Right atrium auricular region (tissue), 2 donors: ENCODE measurements at places on chromosomes 12 and 14. TPM values are rescaled to one million over a fixed set of nuclear protein-coding genes. Genes with fewer than 3 reads are reported as not detected.

- no peak for DNase-seq
Measured at GRCh38 chr12:98136544-98136943, 378.8 kb upstream of the TMPO start.

Gene CAPS2
- 7.3 TPM for total RNA-seq

GRCh38 chr12:70754330-70754741, 117.1 kb upstream of the PTPRB start:
- DNase-seq, result no peak

Gene KRT85
- not detected for total RNA-seq

Gene RNU4-1
- total RNA-seq, result not detected

Gene KLRC1
- total RNA-seq, result not detected

DNA sequence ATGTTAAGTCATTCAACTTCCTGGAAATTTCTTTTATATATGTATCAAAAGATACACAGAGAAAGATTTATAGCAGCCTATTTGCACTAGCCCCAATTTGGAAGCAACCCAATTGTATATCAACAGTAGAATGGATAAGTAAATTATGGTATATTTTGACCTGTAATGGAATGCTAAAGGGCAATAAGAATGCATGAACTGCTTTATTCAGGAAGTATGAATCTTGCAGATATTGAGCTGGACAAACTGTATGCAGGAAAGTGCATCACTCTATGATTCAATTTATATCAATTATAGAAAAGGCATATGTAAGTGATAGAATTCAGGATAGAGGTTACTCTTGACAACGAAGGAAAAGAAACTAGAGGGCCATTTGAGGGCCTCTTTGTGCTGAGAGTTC, 913.1 kb upstream of the FBXO33 start:
- DNase-seq, result no peak

- DNase-seq, result no peak
Measured at GRCh38 chr12:53222806-53223261, 9.2 kb downstream of the RARG start.

DNA sequence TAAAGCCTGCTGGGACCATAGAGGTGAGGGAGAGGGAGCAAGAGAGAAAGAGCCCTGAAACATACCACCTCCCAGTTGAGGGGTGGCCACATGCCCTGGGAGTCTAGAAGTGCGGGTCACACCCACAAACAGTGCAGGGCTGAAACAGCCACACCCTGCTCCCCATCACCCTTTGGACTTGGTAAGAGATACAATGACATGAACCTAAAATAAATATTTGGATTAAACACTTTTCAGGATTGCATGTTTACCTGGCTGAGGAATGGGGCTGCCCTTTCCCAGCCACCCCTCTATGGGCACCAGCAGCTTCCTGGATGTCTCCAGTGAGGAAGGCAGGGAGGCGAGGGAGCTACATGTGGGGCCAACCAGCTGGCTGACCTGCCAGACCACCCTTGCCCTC, 39.0 kb upstream of the TC2N start:
- no peak for DNase-seq

Gene LMO3
- total RNA-seq, result 8.2 TPM

DNA sequence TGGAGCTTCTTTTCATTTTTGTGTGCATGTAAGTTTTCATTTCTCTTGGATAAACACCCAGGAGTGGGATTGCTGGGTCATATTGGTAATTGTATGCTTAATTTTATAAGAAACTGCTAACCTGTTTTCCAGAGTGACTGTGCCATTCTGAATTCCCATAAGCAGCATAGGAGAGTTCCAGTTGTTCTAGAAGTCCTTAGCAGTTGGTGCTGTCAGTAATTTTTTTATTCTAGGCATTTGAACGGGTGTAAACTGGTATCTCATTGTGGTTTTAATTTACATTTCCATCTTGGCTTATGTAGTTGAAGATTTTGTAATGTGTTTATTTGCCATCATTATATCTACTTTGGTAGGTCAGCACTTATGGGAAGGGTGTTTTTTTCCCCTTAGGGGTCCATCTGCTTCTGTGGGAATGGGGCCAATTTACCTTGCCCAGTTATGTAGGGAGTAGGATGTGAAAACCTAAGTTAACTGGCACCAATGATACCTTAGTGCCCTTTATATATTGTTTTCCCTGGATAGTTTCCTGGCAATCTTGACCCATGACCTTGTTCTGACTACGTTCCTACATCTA, 202.9 kb downstream of the AKAP6 start:
- no peak for DNase-seq

DNA sequence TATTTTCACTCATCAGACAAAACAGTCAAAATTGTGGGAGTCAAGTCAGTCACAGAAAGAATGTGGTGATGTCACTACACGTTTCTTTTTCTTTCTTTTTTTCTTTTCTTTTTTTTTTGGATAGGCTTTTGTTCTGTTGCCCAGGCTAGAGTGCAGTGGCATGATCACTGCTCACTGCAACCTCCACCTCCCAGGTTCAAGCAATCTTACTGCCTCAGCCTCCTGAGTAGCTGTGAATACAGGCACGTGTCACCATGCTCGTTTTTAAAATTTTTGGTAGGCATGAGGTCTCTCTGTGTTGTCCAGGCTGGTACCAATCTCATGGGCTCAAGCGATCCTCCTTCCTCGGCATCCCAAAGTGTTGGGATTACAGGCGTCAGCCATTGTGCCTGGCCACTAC, 2.3 kb downstream of the CLECL1 start:
- no peak for DNase-seq

DNA sequence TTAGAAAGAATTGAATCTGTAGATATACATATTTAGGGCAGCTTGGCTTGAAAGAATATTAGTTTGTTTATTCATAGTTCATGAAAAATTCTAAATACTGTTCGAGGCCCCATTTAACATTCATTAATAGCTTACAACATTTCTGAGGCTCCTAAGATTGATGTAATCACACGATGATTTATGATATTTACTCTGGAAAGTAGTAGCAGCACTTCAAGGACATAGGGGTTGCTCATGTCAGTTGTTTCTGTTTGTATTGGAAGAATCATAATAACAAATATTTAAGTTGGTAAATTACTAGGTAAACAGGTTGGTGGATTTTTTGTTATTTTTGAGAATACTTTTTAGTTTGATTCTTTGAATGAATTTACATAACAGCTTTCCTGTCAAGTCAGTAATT, 30.4 kb downstream of the CAND1 start:
- no peak for DNase-seq

GRCh38 chr12:55688716-55689655, 18.7 kb downstream of the ITGA7 start:
- DNase-seq, result no peak

Gene ASCL1
- total RNA-seq, result not detected

DNA sequence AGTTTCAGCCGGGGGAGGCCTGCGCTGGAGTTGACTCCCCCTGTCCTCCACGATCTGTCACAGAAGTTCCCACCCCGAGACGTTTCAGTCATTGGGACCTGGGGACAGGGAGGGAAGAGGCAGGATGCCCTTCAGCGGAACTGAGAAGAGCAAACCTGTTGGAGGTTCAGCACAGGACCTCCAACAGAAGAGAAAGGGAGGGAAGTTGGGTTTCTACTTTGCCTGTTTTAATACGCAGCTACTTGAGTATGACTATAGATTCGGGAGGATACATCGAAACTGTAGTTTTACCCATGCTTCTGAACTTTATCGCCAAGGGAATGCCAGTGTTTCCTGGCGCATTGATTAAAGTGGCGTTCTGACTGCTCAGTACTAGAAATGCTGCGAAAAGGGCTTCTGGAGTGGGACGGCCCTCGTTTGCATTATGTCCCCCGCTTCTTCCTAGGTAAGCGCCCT, 2.3 kb upstream of the DUSP6 start:
- no peak for DNase-seq

DNA sequence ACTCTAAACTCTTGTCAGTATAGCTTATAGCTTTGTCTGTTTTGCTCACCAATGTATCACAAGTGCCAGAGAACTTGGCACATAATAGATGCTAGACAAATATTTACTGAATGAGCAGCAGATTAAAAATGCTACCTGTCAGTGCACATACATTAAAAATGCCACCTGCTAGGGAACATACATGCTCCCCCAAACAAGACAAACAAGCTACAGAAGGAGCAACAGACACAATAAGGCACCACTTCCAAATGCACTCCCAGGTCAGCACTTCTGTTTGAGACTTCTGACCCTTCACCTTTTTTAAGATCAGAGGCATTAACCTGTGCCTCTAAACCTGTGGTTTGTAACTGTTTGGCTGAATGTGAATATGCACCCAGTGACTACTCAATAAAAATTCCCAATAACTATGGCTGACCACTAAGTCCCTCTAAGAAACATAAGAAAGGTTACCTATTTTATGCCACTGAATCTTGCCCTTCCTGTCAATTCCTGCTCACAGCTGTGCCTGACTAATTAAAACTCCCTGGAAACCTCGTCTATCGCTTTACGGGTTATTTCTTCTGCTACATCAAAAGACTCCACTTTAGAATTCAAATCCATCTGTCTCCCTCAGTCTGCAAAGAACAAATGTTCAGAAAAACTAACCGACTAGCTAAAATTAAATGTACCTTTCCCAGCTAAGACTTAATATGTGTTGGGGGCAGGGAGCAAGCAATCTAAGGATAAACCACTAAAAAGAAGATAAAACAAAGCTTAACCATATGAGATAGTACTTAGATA, 41.0 kb downstream of the HECTD4 start:
- DNase-seq, result no peak

Gene SLC25A21
- total RNA-seq, result 0.93 TPM

DNA sequence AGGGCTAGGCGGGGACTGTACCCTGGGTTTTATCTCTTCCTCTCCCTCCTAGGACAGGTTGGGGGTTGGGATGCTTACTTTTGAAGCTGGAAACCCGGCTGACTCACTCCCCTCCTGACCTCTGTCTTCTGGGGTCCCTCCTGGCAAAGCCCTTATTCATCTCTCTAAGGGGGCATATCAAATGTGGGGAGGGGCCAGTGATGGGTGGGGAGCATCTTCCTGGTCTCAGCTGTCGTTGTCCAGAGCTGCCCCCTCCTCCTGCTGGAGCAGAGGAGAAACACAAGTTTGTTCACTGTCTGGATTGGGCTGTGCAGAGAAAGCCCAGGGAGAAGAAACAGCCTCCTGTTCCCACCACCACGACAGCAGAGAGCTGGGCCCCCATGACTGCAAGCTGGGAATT, 85.8 kb downstream of the TNFAIP2 start:
- no peak for DNase-seq

Gene AQP6
- total RNA-seq, result not detected

Gene LBHD2
- not detected for total RNA-seq

- DNase-seq, result no peak
Measured at GRCh38 chr12:89523843-89524540, 604 bp downstream of the GALNT4 start.

- DNase-seq, result no peak
Measured at GRCh38 chr12:25557830-25558436, 4.8 kb upstream of the LMNTD1 start.

Gene SLC17A8
- total RNA-seq, result not detected

Gene GPRC5A
- 10.1 TPM for total RNA-seq

DNA sequence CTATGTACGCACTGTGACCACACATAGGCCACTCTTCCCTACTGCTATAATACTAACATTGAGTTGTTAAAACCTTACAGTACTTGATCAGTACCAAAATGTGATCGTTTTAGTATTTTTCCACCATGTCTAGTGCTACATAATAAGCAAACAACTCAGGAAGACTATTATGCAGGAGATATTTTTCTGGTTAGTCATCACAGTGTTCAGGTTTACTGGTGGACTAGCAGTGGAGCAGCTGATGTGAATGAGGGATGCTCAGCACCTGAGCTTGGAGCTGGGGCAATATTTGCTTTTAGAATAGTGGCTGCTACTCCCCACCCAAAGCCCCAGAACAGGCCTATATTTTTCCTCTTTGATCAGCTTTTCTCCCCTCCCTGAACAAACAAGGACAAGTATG, 513.1 kb downstream of the KCNH5 start:
- no peak for DNase-seq

DNA sequence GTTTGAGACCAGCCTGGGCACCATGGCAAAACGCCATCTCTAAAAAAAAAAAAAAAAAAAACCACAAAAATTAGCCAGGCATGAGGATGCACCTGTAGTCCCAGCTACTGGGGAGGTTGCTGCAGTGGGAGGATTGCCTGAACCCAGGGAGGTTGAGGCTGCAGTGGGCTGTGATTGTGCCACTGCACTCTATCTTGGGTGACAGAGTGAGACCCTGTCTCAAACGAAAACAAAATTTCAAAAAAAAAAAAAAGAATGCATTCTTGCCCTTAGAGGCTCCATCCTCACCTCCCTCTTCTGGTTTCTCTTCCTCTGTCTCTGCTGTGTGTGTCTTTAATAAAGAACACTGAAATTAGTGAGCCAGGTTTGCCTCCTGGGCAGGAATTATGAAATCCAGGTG, 107.8 kb downstream of the VCPKMT start:
- no peak for DNase-seq

- no peak for DNase-seq
Measured at GRCh38 chr12:50232771-50233209, 50.5 kb downstream of the LIMA1 start.

Gene DEPDC4
- not detected for total RNA-seq

Gene TESPA1
- total RNA-seq, result not detected

DNA sequence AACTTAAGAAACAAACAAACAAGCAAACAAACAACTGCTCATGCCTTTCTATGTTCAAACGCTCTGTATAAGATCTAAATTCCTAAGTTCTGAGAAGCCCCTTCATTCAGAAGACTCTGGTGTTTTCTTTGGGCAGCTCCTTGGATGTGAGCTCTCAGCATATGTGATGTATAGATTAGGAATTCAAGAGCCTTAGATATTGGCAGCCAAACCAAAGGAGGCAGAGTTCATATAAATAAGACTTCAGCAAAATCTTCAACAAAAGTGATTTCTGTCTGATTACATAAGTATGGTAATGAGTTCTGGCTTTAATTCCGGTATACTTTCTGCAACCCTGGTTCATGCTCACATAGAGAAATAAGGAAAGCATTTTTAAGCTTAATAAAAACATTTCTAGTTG, 145.6 kb downstream of the DYRK2 start:
- no peak for DNase-seq
